ENCODE measurements at places on chromosomes 2 and 18.

DNA sequence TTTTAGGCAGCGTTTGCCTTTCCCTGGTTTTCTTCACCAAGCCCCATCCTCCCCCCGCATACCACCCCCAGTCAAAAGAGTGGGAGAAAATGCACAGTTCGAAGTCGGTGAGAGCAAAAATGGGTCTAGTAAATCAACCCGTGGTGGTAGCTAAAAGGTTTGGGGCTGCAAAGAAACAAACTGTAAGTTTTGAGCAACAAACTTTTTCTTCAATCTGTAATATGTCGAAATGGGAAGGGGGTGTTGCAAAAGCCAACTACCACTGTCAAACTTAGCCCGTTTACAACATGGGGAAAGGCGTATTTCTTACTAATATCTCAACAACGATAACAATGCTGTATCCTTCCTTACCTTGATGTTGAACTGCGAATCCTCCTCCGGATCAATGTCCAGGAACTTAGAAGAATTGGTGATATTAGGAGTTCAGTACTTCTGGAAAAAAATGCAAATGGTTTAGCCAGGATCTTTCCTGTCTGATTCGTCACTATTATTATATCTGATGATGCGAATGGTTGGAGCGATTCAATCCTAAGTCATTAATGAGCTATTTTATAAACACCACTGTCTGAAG, 2.4 kb upstream of the SATB2 start:
- no peak for DNase-seq

DNA sequence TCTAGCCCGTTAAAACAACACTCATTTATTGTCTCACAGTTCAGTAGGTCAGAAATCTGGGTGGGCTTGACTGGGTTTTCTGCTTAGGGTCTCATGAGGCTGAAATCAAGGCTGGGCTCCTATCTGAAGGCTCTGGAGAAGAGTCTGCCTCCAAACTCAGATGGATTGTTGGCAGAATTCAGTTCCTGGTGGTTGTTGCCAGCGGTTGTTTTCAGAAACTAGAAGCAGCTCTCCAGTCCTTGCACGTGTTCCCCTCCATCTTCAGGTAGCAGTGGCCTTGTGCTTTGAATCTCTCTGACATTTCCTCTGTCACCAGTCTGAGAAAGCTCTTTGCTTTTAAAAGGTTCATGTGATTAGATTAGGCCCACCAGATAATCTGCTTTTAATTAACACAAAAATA, 20.1 kb upstream of the FN1 start:
- no peak for DNase-seq

DNA sequence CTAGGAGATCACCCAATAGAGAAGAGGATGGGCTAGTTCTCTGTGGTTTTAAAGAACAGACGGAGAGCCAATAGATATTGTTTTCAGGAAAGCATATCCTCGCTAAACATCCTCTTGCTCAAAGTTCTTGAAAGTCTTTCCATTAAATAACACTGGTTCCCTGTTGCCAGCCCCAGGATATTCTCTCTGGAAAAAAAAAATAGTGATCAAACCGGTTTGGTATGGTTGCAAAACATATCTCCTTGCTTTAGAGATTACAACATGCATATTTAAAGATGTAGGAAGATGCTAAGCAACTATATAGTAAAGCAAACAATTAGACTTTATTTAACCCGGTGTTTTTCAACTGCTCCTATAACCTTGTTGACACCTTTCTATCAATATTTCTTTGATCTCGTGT, 211.4 kb downstream of the CMPK2 start:
- DNase-seq: no peak

- no peak for DNase-seq
These were observed 177.9 kb downstream of the FAM124B start for GRCh38 chr2:224223851-224224555.

DNA sequence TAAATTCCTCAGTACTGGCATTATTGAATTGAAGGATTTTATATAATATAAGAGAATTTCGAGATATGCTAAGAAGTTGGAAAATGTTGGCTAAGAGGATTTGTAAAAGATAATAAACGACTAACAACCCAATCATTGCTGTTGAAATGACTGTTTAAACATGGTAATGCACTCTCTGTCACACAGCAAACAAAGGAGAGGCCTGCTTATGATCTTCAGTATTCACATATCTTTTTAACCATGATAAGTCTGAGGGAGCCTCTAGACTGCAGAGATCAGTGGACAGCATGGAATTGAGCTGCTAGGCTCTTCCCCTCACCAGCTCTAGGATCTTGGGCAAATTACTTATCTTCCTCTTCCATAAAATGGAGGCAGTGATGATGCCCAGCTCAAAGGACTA, 2.7 kb downstream of the KCTD18 start:
- DNase-seq: no peak

- no peak for DNase-seq
These were observed 233.4 kb downstream of the MREG start for GRCh38 chr2:215779912-215780311.

- no peak for DNase-seq
These were observed 5.4 kb upstream of the GAREM1 start for GRCh38 chr18:32476106-32476505.

All from left renal cortex interstitium (tissue), 4 donors.